Uterus (tissue), 4 donors: ENCODE measurements at places on chromosomes 1 and 21. TPM values are rescaled to one million over a fixed set of nuclear protein-coding genes. Genes with fewer than 3 reads are reported as not detected.

- no peak for DNase-seq
These were observed 25.7 kb downstream of the PMVK start for GRCh38 chr1:154910851-154911250.

RBM8A gene
- total RNA-seq, result 140 TPM

- DNase-seq, result no peak
These were observed 100.2 kb downstream of the DPYD start for GRCh38 chr1:97820470-97821188.

GRCh38 chr1:107194380-107194779 lies 53.5 kb downstream of the NTNG1 start:
- DNase-seq, result no peak

DNA sequence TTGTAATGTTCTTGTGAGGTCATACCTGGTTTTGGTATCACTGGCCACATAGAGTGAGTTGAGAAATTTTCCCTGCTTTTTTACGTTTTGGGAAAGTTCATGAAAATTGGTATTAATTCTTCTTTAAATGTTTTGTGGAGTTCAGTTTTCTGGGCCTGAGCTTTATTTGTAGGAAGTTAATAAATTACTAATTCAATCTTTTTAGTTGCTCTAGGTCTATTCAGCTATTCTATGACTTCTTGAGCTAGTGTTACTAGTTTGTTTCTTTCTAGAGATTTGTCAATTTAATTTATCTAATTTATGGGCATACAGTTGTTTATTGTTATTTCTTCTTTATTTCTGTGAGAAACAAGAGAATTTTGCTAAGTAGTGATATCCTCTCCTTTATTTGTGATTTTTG lies 37.4 kb downstream of the HOOK1 start:
- no peak for DNase-seq

DNA sequence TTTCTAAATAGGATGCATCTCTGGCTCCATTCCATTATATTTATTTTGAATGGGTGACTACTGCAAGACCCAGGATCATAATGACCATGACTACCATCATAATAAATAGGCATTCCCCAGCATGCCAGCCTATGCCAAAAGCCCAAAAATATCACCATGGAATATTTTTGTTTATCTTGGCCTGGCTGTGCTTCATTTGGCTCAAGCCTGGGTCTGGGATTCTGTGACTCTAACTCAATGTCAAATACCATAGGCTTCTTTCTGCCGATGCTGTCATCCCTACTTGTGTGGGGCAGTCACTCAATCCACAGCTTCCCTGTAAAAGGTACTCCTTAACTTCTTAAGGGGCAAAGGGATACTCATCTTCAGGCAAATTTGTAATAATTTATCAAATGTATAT lies 66.6 kb downstream of the DIRAS3 start:
- DNase-seq, result no peak

PROK1 gene
- total RNA-seq, result not detected

EPHA10 gene
- not detected for total RNA-seq

- DNase-seq, result no peak
These were observed 137.2 kb downstream of the DHRS3 start for GRCh38 chr1:12480748-12481362.
